ENCODE measurements at places on chromosomes 2 and 18.

DNA sequence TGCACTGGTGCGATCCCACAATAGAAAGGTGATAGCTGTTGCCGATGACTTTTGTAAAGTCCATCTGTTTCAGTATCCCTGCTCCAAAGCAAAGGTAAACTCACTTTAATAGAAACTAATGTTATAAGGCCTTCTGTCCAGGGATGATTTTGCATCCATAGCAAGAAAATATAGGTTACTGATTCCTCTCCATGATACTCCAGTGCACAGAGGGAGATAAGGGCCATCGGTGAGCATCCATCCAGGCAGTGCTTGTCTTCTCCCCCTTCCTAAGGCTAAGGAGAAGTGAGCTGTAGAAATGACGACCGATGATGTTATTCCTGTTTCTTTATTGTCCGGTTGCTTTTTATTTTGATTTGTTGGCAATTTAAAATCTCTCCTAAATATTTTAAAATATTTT, 32.1 kb downstream of the COX7A2L start:
- DNase-seq, result no peak

GRCh38 chr2:15241201-15241600, 319.9 kb downstream of the NBAS start:
- no peak for DNase-seq

DNA sequence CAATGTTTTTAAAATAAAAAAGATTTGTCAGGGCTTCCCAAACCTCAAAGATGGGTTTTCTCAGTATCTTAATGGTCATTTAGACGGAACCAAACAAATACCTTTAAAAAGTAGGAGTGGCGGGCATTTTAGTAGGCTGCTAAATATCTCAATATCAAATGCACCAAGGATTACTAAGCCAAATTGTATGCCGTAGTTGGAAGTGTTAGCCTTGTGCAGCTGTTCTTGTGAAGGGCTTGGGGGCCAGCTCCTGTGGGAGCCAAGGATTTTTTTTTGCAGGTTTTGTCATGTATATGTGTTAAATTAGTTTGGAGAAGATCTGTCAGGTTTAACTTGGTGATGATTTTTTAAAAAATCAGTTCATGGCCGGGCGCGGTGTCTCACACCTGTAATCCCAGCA, 52.1 kb downstream of the ACTR2 start:
- no peak for DNase-seq

- no peak for DNase-seq
These were observed 81.6 kb downstream of the PTGR3 start for GRCh38 chr18:75127143-75128021.

DNA sequence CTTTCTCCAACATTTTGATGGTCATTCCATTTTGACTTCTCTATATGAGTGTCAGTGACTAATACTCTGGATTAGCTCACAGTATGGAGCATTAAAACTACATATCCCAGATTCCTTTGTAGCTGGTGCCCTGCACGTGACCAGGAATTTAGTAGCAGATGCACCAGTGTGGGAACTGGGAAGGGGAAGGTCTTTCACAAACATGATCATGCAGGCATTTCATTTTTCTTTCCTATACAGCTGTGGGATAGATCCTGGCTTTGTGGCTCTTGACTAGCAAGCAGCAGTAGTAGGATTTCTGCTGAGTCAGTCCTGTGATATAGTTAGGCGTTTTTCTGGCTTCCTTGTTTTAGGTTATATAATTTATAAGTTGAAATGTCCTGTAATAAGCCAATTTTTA, 971.0 kb upstream of the CDH2 start:
- peak; percentile 78 for DNase-seq

- DNase-seq, result no peak
These were observed 2.1 kb downstream of the MBP start for GRCh38 chr18:77130229-77131099.

- DNase-seq, result no peak
These were observed 28.1 kb downstream of the MAP4K4 start for GRCh38 chr2:101725515-101726192.

DNA sequence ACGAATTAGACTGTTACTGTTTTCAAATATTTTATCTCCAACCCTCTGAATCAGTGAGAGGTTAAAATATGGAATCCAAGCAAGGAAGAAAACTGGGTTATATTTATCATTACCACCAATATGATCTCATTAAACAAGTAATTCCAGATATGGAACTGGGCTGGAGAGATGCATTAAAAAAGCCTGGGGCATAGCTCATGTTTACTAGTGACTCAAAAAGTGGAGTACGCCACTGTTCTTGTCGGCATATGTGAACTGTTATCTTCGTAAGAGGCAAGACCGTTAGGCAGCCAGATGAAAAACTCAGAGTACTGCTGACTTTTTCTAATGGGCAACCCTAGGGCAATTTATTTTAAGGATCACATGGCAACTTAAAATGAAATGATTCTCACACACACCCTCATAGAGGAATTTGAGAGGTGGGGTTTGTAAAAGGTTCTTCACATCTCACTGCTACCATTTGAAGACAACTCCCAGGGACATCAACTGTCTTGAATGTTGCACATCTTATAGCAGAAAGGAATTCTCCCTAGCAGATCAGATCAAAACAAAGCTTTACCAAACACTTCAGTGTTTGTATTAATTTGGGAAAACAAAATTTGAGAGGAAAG, 105.2 kb upstream of the TFCP2L1 start:
- DNase-seq, result no peak

DNA sequence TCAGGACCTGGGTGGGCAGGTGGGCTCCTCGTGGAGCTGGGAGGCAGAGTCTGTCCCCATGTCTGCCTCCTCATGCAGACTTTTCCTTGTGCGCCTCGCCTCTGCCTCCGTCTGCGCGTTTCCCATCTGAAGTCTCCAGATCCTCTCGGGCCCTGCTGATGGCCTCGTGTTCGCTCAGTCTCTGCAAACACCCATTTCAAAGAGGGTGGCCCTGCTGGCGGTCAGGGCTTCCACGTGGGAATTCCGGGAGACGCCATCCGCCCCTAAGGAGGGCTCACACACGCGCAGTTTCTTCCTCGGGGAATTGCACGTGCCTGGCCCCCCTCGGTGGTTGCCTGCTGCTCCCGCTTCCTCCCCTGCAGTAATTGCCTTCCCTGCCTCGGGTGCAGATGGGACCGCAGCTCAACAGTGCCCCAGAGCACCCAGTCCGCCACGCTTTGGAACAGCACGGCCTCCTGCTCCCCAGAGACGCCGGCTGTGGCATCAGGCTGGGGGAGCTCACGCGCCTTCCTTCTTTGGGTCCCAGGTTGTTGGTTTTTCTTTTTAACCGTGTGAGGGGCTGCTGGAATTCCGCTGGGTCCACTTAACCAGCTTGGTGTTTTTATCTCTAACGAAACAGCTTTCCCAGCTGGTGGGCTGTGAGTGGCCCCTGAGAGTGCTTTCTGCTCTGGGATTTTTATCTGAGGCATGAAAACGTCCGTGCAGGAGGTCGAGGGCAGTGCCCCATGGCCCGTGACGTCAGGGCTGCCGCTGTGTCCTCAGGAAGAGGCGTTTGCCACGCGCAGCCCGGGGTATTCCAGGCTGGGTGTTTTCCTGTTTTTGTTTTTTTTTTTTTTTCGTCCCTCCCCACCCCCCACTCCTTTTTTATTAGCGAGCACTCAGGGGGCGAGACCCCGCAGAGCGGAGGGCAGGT, 16.1 kb downstream of the NFATC1 start:
- DNase-seq, result no peak

GRCh38 chr2:15732341-15733077, 140.8 kb downstream of the DDX1 start:
- no peak for DNase-seq

GRCh38 chr18:30103881-30104280, 938.7 kb downstream of the DSC3 start:
- DNase-seq, result no peak

DNA sequence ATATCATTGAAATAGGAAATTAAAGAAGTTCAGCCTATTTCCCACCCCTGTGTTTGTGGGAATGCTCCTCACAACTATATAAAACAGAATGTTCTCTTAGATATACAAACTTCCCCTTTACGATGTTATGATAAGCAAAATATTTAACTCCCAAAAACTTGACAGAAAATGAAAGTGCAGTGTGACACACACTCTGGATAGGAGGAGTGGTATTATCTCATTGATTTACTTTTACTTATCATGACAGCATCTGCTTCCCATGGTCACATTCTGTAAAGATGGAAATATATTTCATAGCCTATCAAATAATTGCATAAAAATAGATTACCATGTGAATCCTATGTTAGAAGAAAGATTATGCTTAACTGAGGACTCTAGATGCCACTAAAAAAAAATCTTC, 96.6 kb upstream of the STK17B start:
- DNase-seq, result no peak

DNA sequence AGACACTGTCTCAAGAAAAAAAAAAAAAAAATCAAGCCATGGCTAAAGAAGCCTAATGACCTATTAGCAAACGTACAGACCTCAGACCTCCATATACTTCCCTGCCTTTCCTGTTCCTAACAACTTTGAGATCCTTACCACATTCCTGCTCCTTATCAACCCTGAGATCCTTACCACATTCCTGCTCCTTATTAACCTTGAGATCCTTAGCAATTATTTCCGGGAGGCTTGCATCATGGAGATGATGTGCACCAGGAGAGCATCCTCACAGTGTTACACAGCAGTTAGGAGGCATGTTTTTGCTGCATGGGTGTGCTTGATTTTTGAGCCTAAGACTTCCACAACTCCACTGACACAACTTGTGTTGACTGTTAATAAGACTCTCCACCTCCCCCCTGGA, 54.6 kb upstream of the RASGRP3 start:
- DNase-seq, result peak; percentile 33

DNA sequence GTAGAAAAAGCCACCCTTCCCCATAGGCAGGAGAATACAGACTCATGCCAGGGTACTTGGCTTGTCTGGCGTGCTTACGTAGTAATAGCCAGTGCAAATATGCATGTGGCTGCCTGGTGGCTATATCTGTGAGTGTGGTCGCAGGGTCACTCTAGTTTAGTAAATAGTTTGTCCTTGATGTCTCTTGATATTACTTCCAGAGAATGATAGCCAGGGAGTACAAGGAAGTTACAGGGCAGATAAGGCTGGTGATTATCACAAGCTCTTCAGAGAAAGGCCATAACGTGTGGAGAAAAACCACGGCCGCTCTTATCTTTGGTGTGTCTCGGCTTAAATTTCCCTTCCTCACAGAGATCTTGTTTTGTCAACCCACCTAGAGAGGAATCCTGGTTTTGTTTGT, 54.3 kb upstream of the SLC39A10 start:
- no peak for DNase-seq

DNA sequence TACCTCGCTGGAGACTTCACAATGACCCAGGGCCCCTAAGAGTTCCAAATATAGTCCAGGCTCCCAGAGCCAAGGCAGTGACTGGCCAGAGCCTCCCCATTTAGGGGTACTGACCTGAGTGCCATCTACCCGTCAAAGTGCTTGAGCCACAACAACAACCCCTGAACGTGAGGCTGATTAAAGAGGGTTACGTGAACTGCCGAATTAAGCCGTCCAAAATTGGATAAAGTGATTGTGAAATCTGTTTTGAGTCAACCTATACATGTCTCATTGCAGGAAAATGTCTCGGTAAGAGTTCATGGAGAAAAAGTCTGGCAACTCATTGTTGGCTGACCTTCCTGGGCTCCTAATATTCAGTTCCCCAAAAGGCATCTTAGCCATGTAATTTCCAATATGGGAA, 116.3 kb downstream of the TTC32 start:
- peak; percentile 54 for DNase-seq

DNA sequence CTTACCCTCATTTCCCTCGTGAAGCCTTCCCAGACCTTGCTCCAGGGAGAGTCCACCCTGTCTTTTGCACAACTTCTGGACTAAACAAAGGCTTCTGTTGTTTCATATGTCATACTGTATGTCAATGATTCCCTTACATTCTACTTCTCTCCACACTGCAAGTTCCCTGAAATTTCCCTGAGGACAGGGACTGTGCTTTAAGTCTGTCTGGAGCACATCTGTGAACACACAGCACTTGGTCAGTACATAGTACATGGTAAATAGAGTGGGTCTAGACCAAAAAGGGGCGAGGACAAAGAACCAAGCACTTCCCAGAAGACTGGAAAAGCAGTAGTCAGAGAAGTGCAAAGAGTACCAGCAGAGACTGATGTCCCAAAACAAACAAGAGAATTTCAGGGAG, 23.7 kb upstream of the IMPA2 start:
- DNase-seq, result no peak

- no peak for DNase-seq
These were observed 191.0 kb downstream of the GLI2 start for GRCh38 chr2:120926463-120927264.

DNA sequence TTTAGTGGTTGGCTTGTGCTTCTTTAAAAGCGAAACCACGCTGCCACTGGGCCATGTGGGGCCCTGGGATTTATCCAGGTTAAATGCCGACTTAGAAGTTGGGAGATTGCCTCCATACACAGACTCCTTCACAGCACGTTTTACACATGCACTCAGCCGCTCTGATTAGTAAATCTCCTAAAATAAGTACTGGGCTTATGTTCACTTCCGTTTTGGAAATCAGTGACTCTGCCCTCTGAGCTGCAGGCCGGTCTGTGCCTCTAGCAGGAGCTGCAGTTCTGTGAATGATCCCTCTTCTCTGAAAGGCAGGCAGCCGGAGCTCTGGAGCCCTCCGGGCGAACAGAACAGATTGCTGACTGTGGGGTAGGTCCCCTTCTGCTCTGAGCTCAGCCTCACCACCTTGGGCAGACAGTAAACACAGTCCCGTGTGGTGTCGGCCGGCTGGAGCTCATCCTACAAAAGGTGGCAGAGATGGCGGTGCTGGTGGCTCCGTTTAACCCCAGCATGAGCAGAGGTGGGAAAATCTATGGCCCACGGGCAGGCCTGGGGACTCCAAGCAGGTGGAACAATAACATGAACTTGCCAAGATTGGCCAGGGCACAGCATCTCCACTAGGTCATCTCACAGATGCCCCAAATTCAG, 9.8 kb upstream of the RAB17 start:
- DNase-seq, result peak; percentile 84

DNA sequence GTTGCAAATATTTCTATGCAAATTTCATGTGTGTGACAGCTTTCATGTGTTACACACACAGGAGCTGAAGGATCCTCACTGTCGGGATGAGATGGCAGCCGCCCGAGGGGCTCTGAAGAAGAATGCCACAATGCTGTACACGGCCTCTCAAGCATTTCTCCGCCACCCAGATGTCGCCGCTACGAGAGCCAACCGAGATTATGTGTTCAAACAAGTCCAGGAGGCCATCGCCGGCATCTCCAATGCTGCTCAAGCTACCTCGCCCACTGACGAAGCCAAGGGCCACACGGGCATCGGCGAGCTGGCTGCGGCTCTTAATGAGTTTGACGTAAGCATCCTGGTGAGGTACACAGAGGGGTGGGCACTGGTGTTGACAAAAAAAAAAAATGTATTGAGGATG, 361.2 kb downstream of the CTNNA2 start:
- no peak for DNase-seq

DNA sequence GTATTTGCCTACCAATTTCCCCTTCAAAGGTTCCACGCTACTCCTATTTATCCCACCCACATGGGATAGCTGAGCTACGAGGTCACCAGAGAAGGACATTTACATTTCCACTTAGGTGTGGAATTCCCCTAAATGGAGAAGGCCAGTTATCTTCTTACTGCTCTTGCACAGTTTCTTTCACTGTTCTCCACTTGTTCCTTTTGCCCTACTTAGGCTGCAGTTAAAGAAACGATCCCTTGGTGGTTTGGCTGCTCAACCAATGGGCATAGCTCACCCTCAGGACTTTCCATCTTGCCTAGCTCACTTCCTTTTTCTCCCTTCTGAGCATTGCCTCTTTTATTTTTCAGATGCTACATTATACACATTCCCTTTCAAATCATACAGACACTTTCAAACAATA, 11.2 kb upstream of the NABP1 start:
- DNase-seq, result no peak

GRCh38 chr2:129605646-129606045, 373.8 kb upstream of the RAB6C start:
- no peak for DNase-seq
